ENCODE measurements at places on chromosomes 12 and 14. TPM values are rescaled to one million over a fixed set of nuclear protein-coding genes. Genes with fewer than 3 reads are reported as not detected.

The NPAS3 gene
- 2.3 TPM for total RNA-seq

The CEBPE gene
- not detected for total RNA-seq

The IFNG-AS1 gene
- 0.49 TPM for total RNA-seq

DNA sequence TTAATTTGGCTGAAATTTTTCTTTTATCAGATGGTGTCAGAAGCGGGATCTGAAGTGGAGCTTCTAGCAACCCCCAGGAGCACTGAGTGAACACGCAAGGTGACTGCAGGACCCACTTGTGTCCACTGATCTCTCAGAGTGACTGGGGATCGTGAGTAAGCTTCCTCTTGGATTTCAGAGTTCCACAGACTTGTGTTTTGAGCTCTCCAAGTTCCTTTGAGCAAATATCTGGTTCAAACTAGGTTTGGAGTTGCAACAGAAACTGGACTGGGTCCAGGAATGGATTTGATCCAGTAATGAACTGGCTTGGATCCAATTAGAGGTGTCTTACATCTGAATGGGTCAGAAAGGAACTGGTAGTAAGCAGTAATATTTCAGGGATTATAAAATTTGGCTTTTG, 24.7 kb upstream of the B4GALNT1 start:
- no peak for DNase-seq

DNA sequence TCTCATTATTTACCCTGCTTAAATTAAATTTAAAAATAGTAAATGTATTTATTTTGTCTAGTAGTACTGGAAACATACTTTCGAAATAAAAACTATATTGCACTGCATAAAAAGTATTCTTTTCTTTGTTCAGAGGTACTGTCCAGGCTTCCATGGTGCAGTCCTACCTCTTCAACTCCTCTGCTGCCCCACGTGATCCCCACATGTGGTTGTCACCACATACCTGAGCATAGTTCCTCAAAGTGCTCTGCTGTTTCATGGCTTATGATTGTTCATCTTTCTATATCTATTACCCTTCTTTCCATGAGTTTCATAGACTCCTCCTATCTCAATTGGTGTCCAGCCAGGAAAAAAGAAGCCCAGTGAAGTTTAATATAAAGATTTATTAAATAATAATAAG, 317.5 kb upstream of the OR4E1 start:
- DNase-seq = no peak

- DNase-seq = no peak
These were observed 201.7 kb downstream of the TSPAN9 start for GRCh38 chr12:3278681-3279414.

GRCh38 chr12:91417650-91418049, 235.0 kb upstream of the DCN start:
- no peak for DNase-seq

- no peak for DNase-seq
These were observed 400.2 kb downstream of the BCL11B start for GRCh38 chr14:98871796-98872195.

DNA sequence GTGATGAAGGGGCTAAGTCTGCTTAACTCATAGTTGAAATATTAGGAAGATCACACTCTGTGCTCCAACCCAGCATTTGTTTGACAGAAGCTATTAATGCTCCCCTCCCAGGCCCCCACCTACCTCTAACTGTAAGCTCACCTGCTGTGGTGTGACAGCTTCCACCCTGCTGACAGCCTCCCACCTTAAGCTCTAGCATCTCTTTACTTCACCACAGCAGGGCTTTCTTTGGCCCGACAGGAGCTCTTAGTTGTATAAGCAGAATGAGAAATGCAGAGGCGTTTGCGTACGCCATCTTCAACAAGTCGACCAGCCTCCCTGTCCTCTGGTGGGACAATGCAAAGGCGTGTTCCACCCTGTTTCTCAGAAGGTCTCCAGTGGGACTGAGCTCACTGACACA, 80.1 kb upstream of the OSBPL8 start:
- no peak for DNase-seq

GRCh38 chr12:107845980-107846659, 71.6 kb downstream of the ASCL4 start:
- DNase-seq = no peak

- DNase-seq = no peak
These were observed 638 bp downstream of the PLEKHG3 start for GRCh38 chr14:64704743-64705380.

DNA sequence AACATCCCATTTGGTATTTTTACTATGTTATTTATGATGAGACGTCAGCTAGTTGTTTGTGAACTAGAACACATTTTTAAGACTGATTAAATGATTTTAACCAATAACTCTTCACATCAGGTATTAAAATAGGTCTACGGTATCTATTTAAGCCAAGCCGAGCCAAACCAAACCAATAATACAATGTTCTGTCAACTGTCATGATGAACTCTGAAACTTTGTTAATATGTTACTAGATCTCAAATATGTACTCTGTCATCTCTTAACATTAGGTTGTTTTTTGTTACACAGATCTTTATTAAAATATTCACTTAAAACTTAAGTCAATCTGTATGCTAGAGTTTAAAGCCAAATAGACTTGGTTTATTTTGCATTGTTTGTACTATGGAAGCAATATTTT, 1.0 kb downstream of the ART4 start:
- no peak for DNase-seq

DNA sequence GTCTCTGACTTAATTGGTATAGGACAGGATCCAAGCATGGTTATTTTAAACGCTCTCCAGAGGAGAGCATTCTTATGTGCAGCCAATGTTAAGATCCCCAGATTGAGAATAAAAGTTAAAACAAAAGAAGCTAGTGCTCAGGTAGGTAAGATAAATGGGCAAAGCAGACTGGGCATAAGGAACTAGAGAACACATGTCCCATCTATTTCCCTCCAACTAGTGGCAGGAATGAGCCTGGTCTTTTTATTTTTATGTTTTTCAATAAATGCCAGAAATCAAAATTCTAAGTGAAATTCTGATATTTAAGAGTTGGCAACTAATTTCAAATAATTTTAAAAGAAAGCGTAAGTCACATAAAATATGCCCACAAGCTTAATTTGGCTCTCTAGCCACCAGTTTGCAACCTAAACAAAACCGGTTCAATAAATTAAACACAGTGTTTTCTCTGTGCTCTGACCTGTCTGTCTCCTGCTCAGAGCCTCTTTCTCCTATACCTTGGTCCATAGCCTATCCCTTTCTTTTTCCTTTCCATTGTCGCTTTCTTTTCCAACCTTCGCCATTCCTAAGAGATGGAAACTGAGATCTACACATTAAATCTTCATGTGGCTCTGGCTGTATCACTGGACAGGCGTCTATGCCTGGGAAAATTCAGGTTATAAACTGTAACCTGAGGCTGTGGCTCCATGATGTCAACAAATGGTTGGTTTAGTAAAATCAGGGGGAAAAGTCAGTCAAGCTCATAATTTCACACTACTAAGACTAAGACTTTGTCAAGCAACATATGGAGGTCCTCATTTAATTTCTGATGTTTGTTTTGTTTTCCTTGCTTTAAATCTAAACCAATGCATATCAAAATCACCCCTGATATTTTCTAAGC, 5.5 kb downstream of the SLC38A1 start:
- no peak for DNase-seq

DNA sequence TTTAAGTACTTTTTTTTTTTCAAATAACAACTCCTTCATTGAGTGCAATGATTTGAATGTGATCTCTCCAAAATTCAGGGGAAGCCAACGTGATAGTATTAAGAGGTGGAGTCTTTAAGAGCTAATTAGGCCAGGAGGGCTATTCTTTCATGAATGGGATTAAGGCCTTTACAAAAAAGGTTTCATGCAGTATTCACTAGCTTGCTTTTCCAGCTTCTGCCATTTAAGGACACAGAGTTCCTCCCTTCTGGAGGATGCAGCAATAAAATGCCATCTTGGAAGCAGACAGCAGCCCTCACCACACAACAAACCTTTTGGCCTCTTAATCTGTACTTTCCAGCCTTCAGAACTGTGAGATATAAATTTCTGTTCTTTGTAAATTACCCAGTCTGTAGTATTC, 586.8 kb upstream of the LMO3 start:
- no peak for DNase-seq

- DNase-seq = no peak
These were observed 1021.5 kb upstream of the TMEM132C start for GRCh38 chr12:127245437-127245836.

DNA sequence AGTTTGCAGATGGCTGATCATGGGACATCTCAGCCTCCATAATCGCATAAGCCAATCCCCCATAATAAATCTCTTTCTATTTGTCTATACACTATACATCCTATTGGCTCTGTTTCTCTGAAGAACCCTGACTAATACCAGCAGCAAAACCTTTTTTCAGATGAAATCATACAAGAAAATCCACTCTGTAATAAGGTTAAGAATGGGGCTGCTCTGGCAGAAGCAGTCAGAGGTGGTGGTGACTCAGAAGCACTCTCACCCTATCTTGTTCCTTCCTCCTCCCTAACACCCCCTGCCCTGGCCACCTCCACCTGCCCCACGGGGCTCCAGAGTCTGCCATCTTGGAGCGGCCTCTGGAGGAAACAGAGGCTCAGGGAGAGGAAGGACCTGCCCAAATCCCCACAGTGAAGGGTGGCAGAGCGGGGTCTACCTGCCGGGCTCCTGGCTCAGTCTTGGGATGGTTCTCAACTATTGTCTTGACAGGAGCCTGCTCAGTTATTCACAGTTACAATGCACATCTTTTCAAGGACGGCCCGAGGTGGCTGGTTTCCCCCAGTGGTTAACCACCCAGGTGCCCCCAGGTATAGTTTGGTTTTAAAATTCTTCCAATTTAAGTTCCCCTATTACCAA, 109.3 kb upstream of the EVL start:
- no peak for DNase-seq

GRCh38 chr12:47095446-47096236, 15.9 kb upstream of the AMIGO2 start:
- DNase-seq = no peak

GRCh38 chr12:71607494-71608330, 55.9 kb downstream of the ZFC3H1 start:
- no peak for DNase-seq

- DNase-seq = no peak
These were observed 614.8 kb downstream of the DIO2 start for GRCh38 chr14:79596551-79596950.

- DNase-seq = no peak
These were observed 118.9 kb upstream of the PTPRB start for GRCh38 chr12:70756118-70756517.
